ENCODE measurements at places on chromosomes 2 and 18. TPM values are rescaled to one million over a fixed set of nuclear protein-coding genes. Genes with fewer than 3 reads are reported as not detected.

The ESPNL gene
- total RNA-seq, result 0.44 TPM

The TNFRSF11A gene
- total RNA-seq, result 6.3 TPM

The CPLX4 gene
- not detected for total RNA-seq

The CCNYL1 gene
- total RNA-seq, result 21.9 TPM

The IMPACT gene
- 14.7 TPM for total RNA-seq

The ABCG8 gene
- not detected for total RNA-seq

The HRH4 gene
- total RNA-seq, result not detected

The COL4A3 gene
- 0.45 TPM for total RNA-seq

The ITGA4 gene
- total RNA-seq, result 3.0 TPM

The ANKAR gene
- 1.0 TPM for total RNA-seq

The RBM44 gene
- total RNA-seq, result 0.33 TPM

The PLCL1 gene
- not detected for total RNA-seq

The CDH2 gene
- 48.7 TPM for total RNA-seq

The TMEM163 gene
- 0.12 TPM for total RNA-seq

The ERBB4 gene
- total RNA-seq, result not detected

The GPATCH11 gene
- total RNA-seq, result 12.0 TPM

The PSMA8 gene
- total RNA-seq, result not detected

The SERPINB3 gene
- 0.11 TPM for total RNA-seq

The RAB17 gene
- 0.10 TPM for total RNA-seq

The VWC2L gene
- total RNA-seq, result not detected

The TSPYL6 gene
- total RNA-seq, result not detected

The WNT10A gene
- not detected for total RNA-seq

The TSGA10 gene
- total RNA-seq, result 1.5 TPM

The KCNJ3 gene
- total RNA-seq, result not detected

The DPYSL5 gene
- total RNA-seq, result 3.8 TPM

The SLC9A4 gene
- total RNA-seq, result not detected

The REG3G gene
- not detected for total RNA-seq

The C2orf80 gene
- not detected for total RNA-seq

The GCG gene
- not detected for total RNA-seq

The SMAD4 gene
- 64.5 TPM for total RNA-seq

The FSHR gene
- total RNA-seq, result not detected

The VAMP8 gene
- total RNA-seq, result 18.7 TPM

Measured in A549 treated with DMSO at 1 μM for 4 hours (cell line).